ENCODE measurements at places on chromosomes 12 and 14.

GRCh38 chr12:29346769-29347421 is 34.1 kb downstream of the ERGIC2 start:
- no peak for DNase-seq

DNA sequence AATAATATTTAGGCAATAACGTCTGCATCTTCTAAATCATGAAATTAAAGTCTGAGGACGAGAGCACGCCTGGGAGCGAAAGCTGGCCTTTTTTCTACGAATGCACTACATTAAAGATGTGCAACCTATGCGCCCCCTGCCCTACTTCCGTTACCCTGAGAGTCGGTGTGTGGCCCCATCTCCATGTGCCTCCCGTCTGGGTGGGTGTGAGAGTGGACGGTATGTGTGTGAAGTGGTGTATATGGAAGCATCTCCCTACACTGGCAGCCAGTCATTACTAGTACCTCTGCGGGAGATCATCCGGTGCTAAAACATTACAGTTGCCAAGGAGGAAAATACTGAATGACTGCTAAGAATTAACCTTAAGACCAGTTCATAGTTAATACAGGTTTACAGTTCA is 19.3 kb downstream of the CKB start:
- DNase-seq: no peak

DNA sequence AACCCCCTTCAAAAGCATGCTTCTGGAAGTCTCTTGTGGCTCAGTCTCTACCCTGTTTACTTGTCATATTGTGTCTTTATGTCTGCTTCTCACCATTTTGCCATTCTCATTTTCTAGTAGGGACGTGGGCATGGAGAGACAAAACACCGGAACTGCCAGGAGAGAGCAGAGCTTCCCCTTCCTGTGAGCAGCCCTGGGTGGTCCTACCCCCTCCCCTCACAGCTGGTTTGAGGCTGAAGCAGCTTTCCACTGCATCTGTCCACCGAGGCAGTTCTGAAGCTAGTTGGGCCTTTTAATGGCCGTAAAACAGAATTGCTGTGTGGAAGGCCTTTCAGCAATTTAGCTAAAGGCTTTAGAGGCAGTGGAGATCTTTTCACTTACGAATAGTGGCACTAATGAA is 77.0 kb downstream of the PELI2 start:
- no peak for DNase-seq

- DNase-seq: no peak
Observed at GRCh38 chr14:104561632-104562495, 17.7 kb upstream of the C14orf180 start.

DNA sequence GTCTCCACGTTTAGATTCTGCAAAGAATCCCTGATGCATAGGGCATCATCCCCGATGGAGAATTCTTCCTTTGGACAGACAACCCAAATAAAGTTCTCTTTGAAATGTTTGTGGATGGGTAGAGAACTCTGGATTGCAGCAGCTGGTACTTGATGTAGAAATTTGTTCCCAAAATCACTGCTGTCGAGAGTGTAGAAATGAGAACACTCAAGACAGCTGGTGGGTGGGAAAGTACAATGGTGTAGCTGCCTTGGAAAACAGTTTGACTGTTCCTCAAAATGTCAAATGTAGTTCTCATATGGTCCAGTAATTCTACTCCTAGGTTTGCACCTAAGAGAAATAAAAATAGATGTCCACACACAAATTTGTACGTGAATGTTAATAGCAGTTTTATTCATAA is 671.5 kb upstream of the TMEM132C start:
- DNase-seq: no peak

DNA sequence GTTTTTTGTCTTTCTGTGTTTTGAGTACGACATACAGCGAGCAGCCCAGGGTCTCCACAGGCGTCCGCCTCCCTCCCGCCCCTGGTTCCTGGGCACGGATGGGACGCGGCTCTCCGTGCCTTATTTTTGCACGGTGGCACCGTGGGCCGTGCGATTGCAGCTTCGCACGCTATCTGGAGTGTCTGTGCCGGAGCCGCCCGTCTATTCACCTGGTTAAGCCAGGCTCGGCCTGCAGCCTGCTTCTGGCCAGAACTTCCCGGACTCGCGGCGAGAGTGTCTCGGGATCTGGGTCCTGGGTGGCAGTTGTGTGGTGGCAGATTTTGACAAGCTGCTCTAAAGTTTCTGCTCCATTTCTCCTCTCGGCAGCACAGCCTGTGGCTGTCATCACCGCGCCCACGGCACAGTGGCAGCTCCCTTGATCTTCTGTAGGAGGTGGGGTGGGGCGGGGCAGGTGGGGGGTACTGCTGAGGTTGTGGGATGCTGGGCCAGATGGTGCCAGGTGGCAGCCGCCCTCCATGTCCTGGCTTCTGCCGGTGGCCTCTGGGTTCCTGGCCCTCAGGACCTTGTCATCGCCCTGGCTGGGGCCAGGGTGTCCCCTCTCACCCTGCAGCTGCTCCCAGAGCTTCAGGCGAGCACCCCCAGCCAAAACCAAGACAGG is 2.9 kb downstream of the MMP17 start:
- DNase-seq: no peak

DNA sequence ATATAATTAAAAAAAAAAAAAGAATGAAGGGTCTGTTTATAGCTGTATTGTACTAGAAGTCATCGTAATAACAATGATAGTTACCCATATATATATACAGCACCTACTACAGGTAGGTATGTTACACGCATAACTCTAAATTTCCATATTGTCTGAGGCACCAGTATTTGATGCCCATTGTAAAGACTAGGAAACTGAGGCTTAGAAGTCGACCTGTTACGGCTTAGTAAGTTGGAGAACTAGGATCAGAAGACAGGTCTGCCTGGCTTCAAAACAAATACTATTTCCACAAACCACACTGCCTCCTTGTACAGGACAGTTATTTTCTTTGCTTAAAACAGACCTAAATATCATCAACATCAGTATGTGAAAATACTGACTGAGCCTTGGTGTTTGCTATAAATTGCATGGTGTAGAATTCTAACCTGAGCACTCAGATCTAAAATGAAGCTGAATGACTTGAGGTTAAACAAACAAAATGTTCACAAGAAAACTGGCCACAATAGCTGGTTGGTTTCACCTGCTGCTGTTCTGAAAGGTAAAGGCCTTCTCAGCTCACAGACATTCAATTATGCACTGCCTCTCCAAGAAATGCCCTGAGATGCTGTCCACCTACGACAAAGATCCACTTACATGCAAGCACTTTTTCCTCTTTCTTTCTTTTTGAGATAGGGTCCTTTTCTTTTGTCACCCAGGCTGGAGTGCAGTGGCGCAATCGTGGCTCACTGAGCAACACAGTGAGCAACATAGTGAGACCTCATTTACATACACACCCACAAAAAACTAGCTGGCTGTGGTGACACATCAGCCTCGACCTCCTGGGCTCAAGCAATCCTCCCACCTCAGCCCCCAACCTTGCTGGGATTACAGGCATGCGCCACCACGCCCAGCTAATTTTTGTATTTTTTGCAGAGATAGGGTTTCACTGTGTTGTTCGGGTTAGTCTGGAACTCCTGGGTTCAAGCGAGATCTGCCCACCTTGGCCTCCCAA is 35.7 kb downstream of the SSH1 start:
- DNase-seq: no peak

DNA sequence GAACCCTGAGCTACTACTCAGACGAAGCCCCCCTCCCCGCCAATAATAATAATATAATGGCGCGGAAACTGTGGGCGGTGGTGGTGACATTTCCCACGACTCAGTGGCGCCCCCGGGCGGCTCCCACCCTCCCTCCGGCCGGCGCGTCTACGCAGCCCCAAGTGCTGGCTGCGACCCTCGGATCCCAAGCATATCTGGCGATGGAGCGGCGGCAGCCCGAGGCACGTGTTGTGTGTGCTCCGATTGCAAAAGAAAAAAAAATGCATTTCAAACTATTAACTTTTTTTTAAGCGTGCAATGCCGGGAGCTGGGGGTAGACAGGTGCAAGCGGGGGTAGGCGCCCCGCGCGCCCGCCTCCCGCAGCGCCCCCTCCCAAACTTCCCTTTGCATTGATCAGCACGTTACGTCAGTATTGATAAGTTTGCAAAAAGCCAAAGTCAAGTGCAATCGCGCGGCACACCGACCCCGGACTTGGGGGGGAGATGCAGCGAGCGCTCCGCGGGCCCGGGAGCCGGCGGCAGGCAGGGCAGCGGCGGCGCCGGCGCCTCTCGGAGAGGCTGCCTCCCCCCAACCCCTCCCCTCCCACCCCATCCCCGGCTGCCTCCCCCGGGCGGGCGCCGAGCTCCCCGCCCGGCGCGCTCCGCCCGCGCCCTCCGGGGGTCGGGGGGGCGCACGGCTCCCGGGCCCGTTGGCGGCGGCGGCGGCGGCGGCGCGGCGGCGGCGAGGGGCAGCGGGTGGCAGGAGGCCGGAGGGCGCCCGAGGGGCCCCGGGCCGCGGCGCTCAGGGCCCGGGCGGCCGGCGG is 113.1 kb upstream of the MYL2 start:
- no peak for DNase-seq

DNA sequence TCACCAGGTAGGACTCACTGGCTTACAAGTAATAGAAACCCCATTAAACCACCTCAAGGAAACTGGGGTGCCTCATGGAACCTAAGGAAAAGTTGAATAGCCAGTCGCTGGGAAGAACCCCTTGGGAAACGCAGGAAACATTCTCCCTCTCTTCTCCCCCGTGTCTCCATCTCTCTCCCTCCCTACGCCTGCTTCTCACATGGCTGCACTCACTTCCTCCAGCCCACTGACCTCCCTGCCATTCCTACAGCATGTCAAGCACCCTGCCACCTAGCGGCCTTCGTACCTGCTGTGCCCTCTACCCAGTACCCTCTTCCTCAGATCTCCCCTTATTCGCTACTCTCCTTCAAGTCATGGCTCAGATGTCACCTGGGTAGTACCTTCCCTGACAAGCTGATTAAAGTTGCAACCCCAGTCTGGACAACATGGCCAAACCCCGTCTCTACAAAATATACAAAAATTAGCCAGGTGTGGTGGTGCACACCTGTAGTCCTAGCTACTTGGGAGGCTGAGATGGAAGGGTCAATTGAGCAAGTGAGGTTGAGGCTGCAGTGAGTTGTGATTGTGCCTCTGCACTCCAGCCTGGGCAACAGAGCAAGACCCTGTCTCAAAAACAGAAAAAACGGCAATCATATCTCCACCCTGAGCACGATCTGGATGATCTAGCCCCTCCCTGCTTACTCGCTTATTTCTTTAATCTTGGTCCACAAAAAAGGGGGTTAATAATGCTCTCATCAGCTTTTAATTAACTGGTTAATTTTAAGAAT is 6.4 kb upstream of the DTX1 start:
- no peak for DNase-seq

DNA sequence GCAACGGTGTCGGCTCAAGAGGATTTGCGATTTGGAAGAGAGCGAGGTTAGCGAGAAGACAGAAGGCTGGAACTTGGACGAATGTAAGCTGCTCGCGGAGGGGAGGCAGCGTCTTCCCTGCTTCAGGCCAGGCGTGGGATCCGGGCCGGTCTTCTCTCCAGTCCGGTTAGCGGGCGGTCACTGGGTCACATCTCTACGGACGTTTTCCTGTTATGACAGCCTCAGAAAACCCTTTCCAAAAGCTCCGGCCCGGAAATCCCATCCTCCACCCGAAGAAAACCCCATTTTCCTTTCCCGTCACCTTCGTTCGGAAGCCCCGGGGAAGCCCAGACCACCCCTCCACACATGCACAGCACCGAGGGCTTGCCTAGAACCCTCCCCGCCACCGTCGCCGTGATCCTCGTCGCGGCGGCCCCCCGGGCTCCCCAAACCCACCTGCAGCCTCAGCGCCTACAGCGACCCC is 268 bp downstream of the NDUFB1 start:
- DNase-seq: no peak

DNA sequence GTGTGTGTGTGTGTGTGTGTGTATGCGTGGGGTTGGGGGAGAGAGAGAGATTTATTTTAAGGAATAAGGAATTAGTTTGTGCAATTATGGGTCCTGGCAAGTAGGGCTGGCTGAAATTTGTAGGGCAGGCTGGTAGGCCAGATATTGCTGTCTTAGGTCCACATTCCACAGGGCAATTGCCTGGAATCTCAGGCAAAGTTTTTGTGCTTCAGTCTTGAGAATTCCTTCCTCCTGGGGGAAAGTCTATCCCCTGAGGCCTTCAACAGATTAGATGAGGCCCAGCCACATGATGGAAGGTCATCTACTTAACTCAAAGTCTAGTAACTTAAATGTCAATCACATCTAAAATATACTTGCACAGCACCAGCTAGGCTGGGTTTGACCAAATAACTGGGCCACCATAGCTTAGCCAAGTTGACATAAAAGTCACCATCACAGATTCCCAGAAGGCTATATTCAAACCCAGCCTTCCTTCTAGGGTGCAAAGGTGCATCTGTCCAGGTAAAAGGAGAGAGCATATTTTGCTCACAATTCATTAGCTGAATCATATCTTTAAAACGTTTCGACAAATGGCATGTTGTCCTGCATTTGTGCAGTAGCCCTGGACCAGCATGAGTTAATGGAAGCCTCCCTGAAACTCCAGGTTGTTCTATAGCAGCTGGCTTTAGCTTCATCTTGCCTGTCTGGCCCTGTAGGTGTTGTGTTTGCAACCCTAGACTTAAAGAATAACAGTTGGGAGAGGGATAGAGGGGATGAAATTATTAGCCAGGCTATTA is 63.1 kb downstream of the C14orf132 start:
- no peak for DNase-seq
